Suppressor macrophage treated with lipopolysaccharide for 4 hours (primary cell): ENCODE measurements at places on chromosomes 6 and 20.

- no peak for DNase-seq
Measured at GRCh38 chr6:48553467-48554189, 442.6 kb upstream of the PTCHD4 start.

GRCh38 chr6:137848672-137849071 is 18.4 kb upstream of the TNFAIP3 start:
- no peak for DNase-seq

- DNase-seq: no peak
Measured at GRCh38 chr6:57265755-57266221, 43.7 kb upstream of the RAB23 start.

- DNase-seq: no peak
Measured at GRCh38 chr6:148263010-148263409, 79.6 kb upstream of the SASH1 start.

DNA sequence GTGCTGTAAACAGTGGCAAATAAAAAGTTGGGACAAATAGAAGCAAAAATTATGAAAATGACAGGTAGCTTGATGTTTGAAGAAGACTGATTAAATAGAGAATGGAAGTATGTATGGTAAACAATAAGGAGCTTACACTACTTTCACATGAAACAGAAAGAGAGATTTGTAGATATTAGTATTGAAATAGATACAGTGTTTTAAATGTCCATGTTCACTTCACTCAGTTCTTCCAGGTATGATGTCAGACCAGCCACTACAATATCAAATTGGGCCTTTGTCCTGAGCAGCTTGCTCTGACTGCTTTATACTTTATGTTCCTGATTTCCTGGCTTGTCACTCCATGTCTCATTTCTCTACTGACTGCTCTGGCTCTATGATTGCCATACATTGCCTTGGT is 107.5 kb downstream of the CENPW start:
- no peak for DNase-seq

GRCh38 chr6:56144538-56145324 is 102.6 kb downstream of the COL21A1 start:
- no peak for DNase-seq

- peak; percentile 77 for DNase-seq
Measured at GRCh38 chr6:2111162-2111677, 134.2 kb downstream of the GMDS start.

DNA sequence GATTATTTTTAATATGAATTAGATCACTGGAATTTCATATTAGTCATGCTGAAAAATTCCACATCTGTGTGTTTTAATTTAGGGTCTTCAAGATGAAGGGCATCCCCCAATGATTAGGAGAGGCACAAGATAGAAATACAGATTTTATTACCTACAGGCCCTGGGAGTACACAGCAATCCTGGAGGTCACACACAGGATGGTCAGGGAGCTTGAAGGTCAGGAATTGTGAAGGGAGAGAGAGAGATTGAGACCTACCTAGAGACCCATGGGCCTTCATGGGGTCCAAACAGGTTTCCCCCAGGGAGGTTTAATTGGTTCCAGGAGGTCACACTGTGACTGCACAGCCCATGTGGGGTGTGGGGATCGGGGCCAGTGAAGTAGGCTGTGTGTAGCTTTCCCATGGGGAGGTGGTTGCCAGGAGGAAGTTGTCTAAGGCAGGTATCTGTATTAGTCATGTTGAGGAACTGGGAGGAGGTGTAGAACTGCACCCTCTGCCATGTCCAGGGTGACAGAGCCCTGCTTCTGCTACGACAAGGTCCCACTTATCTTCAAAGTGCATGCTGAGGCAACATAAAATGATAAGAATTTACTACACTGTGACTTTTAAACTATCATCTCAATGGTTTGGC is 18.3 kb downstream of the SNX9 start:
- DNase-seq: no peak

GRCh38 chr6:6752129-6752528 is 163.6 kb downstream of the LY86 start:
- no peak for DNase-seq

- DNase-seq: no peak
Measured at GRCh38 chr6:44575644-44576043, 188.1 kb downstream of the CDC5L start.

DNA sequence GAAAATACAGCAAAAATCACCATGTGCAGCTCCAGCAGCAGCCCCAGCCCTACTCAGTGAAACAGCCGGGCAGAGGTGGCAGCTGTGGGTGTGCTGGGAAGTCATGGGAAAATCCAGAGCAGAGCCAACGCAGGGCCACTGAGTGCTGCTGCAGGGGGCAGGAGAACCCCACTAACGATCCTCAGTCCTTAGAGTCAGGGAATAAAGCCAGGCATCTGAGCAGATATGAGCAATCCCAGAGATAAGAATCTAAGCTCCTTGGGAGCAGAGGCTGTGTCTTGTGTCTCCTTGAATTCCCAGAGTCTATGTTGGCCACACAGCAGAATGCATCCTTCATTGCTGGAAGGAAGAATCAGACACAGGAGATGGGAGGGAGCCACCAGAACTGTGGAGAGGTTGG is 493.1 kb upstream of the MAP3K7 start:
- no peak for DNase-seq

DNA sequence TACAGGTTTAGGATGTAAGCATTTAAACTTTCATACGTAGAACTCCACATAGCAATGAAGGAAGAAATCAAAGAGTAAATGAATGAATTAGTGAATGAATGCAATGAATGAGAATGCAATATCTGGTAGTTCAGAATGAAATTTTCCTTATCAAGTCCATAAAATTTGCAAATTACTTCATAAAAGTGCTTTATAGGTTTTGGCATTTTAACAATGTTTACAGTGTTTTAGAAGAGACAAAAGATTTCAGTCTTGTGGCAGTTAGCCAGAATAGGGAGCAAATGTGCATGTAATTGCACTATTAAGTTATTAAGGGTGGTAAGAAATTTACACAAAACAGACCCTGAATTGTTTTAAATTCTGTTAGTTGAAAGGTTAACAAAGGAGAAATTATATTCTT is 739.4 kb upstream of the FLRT3 start:
- DNase-seq: no peak

DNA sequence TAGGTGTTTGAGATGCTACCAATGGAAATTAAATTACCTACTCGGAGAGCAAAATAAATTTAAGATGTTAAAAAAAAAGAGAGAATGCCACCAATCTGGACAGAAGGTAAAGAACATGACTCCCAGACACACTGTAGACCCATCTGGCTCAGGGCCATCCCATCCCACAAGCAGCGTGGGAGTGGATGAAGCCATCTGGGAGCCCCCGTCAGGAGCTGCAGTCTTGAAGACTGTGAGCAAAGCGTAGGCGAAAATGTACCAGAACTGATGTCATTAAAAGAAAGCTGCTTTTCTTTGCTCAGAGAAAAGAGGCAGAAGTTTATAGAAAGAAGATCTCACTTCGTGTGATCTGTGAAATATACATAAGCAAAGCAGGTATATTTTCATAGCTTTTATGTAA is 815.7 kb downstream of the QKI start:
- no peak for DNase-seq

DNA sequence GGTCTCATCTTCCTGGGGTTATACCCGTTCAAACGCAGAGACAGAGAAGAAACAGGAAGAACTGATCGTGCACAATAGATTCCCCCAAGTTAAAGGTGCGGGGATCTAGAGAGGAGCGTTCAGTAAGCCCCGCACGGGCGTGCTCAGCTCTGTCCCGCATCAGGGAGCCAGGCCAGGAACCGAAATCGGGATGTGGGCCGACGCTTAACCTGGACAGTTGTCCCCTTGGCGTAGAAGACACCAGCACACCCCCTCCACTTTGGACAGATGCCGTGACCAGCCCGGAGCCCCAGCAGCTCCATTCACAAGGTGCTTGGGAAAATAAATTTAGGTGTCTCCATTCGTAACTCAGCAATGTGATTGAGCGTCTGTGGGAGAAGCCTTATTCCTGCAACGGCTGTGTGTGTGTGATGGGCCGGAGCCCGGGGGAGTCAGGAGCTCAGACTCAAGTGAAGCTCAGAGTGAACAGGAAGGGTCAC is 24.0 kb upstream of the GATA5 start:
- DNase-seq: no peak

DNA sequence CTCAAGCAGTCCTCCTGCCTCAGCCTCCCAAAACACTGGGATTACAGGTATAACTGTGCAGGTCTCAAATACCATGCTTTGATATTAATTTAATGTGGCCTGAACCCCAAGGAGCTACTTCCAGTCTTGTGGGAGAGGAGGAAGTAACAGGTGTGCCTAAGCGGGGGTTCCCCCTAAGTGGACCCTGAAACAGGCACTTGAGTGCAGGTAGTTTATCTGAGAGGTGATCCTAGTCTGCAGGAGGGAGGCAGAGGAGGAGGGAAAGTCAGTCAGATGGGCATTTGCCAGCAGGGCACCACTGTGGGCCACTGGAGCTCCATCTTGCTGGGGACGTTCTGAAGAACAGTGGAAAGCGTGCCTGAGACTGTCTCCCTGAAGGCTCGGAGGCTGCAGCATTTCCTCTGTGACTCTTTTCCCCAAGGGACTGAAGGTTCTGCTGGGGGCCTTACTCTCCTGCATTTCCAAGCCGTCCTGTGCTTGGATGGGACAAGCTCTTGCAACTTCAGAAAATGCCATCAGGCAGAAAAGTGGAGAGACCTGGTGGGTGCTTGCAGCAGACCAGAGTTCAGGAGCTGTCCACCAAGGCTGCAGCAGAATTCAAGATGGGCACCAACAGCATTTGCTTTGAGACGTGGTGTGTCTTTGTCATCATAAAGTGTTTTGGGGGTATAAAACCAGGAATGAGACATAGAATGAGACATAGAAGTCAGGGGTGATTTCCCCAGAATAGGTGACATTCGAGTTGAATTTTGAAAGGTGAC is 4.6 kb upstream of the DLGAP4 start:
- no peak for DNase-seq

GRCh38 chr6:148548065-148548748 is 198.6 kb upstream of the UST start:
- no peak for DNase-seq

- DNase-seq: peak; percentile 71
Measured at GRCh38 chr6:7021301-7021700, 86.5 kb upstream of the RREB1 start.

DNA sequence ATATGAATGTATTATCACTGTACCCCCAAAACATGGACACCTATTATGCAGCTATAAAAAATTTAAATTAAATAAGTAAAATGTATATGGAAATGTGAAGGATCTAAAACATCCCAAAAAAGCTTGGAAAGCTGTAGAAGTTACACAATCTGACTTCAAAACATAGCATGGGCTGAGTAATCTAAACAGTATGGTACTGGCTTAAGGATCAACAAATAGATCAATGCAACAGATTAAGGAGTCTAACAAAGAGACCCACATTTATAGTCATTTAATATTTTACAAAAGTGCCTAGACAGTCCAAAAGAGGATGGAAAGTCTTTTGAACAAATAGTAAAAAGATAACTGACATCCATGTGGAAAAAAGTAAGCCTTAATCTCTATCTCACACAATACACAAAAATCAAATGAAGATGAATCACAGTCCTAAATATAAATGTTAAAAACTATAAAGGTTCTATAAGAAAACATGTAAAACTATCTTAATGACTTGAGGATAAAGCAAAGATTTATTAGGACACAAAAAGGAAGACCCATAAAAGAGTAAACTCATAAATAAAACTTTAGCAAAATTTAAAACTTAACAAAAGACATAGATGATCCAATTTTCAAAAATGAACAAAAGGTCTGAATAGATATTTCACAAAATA is 46.8 kb downstream of the RANBP9 start:
- DNase-seq: no peak

DNA sequence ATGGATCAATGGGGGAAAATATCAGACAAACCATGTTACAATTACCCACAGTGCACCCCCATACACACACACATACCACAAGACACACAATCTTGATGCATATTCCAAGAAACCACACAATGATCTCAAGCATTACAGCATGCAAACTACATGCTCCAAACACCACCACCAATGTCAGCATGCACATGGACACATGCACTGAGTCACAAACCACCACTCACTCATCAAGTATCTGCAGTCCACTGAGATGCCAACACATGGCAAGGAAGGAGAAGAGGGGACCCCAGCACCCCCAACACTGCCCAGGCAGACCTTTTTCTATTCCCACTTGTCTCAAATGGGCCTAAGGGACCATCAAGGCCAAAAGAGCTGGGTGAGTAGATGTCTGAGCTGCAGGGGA is 91.6 kb downstream of the PREX1 start:
- DNase-seq: no peak

DNA sequence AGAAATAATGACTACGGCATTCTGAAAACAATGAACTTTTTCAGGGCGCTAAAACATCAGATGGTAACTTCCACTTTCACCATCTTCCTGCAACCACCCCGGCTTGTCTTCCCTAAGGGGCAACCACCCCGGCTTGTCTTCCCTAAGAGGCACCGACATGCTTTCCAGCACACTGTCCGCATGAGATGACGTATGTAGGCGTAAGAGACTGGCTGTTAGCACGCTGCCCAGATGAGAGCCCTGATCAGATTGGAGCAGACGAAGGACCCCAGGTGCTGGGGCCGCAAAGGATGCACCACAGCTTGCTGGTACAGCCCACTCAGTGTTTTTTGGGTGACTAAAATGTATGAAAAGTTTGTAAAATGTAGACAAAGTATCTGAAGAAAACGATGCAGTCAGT is 29.3 kb downstream of the ASCC3 start:
- DNase-seq: no peak

DNA sequence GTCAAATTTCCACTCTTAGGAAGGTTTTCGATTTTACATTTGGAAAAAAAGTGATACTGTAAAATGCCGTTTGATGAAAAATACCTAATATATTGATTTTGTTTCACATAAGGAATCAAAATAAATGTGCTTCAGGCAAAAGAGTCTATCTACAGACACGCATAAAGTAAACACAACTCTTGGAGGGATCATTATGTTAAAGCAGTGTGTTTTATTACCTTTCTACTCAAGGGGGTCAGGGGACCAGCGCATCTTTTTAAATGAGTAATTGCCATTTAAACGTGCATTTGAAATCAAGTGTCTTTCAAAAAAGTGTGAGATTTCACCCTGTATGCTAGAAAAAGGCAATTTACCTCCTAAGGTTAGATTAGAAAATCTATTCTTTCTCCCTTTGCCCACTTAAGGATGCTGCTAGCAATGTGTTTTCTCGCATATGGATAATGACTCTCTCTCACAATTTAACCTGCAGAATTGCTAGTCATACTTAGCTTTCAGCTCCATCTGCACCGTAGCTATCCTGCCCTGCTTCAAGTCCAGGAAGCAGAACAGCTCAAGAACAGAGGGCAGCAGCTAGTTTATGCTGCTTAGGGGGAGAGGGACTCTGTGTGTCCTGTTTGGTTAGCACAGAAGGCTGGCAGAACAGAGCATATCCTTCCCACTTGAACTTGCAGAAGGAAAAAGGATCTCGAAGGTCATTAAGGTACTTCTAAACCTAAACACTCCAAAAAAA is 35.0 kb downstream of the NKAIN2 start:
- DNase-seq: no peak
